ENCODE measurements at places on chromosomes 4 and X. TPM values are rescaled to one million over a fixed set of nuclear protein-coding genes. Genes with fewer than 3 reads are reported as not detected.

- no peak for DNase-seq
Observed at GRCh38 chr4:26410385-26411293, 79.6 kb downstream of the CCKAR start.

- no peak for DNase-seq
Observed at GRCh38 chr4:106906728-106907127, 129.4 kb downstream of the DKK2 start.

The ZXDA gene
- total RNA-seq: 5.5 TPM

The PLS3 gene
- total RNA-seq: 212 TPM

DNA sequence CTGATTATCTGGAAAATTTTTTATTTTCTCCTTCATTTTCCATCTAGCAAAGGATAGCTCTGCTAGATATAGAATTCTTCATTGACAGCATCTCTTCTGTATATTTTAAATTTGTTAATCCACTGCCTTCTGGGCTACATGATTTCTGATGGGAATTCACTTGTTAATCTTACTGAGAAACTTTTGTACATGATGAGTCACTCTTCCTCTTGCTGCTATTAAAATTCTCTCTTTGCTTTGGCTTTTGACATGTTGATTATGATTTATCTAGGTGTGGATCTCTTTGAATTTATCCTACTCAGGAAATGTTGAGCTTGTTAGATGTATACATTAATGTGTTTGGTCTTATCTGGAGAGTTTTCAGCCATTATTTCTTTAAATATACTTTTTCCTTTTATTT is 27.5 kb downstream of the OR13H1 start:
- DNase-seq: no peak

The SLC10A6 gene
- total RNA-seq: 0.87 TPM

The TAF7L gene
- not detected for total RNA-seq

The SYTL5 gene
- 0.46 TPM for total RNA-seq

The FAM149A gene
- 16.4 TPM for total RNA-seq

The CSN1S1 gene
- total RNA-seq: not detected

DNA sequence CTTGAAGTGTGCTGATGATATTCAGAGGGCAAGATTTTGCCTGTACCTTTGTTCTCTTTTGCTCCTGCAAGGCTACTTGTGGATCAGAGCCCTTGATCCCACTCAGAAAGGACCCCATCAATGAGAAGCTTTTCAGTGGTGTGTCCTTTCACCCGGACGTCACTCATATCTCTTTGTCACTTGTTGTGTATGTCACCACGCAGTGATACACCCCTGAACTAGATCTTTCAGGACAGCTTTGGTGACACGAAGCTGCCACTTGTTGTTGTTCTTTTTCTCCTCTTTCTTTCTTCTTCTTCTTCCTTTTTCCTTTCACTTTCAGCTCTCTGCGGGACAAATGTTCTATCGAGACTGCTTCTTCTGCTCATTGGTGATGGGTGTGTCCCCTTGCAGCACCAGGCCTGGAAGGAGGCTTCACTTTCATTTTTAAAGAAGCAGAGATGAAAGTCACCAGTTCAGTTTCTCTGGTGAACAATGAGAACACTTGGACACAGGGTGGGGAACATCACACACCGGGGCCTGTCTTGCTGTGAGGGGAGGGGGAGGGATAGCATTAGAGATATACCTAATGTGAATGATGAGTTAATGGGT is 83.6 kb downstream of the NBDY start:
- DNase-seq: no peak

DNA sequence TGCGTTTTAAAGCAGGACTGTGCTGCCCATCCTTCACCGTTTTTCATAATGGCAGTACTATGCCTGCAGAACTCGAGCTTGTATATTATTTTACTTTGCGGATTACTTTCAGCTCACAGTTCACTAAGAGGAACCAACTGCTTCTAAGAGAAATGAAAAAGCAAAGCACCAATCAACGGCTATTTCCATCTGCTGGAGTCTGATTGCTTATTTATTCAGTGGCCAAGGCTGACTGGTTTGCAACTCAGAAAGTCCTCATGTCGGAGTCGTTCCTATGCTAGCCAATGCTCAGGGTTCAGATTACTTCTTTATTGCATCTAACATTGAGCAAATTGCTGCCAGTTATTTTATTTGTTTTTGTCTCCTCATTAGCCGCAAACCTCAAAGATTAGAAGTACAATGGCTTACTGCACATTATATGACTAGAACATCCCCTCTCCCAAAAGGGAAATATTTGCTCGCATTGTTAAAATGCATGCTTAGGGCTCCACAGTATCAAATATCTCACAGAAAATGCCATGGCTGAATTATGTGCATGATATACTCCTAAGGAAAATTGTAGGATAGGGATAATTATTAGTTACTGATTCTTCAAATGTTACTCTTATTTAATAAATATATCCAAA is 1628.2 kb upstream of the ADGRL3 start:
- no peak for DNase-seq

The TMEM31 gene
- total RNA-seq: not detected

DNA sequence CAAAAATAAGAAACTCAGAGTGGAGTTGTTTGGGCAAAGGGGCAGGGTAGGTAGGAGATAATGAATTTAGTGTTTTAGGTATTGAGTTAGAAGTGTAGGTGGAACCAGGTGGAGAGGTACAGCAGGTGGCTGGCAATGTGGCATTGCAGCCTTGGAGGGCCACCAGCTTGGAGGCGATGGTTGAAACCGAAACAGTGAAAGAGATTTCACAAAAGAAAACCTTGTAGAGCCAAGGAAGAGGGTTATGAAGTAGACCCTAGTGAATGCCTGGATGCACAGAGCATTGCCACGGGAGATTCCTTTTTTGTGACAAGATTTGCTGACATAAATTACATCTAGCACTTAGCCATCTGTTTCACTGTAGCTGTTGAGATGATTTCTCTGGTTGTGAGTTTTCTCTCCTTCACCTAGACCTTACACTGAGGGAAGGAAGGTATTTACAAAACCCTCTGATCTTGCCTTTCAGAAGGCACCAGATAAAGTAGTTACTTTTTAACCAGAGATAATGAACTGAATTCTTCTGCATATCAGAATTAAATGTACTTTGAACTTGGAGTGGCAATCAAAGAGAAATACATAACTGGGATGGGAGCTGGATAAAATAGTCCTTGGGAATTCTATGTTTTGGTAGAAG is 104.1 kb upstream of the CASK start:
- no peak for DNase-seq

DNA sequence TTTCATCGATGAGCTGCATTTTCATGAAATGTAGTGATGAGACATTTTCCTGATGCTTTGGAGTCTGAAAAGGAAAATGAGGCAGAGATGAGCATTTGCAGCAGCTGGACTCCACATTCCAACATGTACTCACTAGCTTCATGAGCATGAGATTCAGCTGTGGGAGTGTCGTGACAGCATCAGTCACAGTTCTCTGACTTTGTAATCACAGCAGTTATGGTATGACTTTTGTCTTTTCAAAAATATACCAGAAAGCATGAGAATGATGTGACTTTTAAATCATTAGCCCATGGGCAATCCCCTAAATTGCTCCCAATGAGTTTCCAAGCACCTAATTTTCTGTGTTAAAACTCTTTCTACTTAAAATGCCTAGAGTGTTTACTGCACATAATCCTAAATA is 18.3 kb upstream of the MSL3 start:
- no peak for DNase-seq

- DNase-seq: peak; percentile 83
Observed at GRCh38 chrX:115561605-115562479, 868 bp downstream of the PLS3 start.
